ENCODE measurements at places on chromosomes 3 and 15.

DNA sequence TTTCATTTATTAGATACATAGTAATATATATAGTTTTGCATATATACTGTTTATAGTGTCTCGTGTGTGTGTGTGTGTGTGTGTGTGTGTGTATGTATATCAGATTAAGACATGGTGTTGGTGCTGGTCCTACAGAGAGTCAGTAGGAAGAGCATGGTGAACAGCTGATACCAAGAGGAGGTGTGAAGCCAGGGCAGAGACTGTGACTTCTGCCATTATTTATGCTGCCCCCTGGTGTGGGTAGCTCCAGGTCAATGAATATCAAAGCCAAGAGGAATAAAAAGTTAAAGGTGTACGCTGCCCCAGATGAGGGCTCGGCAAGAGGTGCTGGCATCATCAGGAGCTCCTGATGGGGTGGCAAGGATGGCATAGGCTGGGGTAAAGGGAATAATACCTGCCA, 299.5 kb upstream of the RASGRP1 start:
- no peak for DNase-seq

DNA sequence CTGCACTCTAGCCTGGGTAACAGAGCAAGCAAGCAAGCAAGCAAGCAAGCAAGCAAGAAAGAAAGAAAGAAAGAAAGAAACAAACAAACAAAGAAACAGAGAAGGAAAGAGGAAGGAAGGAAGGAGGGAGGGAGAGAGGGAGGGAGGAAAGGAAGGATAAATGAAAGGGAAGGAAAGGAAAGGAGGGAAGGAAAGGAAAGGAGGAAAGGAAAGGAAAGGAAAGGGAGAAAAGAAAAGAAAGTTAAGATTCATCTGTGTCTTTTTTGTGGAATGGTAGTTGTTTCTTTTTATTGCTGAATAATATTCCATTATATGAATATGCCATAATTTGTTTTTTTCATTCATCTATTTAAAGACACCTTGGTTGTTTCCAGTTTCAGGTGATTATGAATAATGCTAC, 506.9 kb upstream of the NAALADL2 start:
- DNase-seq = no peak

- no peak for DNase-seq
Measured at GRCh38 chr3:25581823-25582222, 82.9 kb downstream of the TOP2B start.

GRCh38 chr3:57917601-57918000, 90.6 kb upstream of the FLNB start:
- no peak for DNase-seq

DNA sequence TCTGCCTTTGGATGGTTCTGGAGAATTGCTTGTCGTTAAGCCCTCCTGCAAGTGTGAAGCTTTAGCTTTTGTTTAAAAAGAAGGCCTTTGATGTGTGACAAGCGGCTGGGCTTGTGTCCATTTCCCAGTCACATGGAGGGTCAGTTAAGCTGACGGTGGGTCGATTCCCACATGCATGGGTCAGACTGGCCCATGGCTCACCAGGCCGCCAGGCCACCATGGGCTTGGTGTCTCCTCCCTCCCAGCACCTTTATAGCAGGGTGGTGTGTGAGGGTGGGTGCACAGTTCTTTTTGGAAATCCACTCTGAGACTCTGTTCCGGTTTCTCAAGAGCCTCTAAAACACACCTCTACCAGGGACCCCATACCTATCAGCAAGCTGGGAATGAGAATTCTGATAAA, 67.2 kb downstream of the SCN5A start:
- no peak for DNase-seq

DNA sequence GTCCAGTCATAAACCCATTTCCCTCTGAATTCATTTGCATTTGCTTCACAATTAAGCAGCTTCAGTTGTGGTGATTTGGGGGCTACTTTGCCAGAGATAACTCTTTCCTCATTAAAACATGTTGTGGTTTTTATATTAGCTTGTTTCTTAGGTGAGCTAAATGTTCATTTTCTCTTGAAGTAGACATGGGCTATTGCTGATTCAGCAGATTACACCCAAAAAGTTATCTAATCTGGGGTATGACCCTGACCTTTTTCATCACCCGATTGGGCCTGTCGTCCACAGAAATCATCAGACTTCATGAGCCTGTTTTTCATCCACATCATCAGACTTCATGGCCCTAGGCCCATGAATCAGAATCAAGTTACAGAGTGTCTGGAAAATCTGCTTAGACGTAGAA, 97.5 kb upstream of the KLHL25 start:
- DNase-seq = no peak

GRCh38 chr3:156176629-156177210, 56.3 kb downstream of the KCNAB1 start:
- no peak for DNase-seq

DNA sequence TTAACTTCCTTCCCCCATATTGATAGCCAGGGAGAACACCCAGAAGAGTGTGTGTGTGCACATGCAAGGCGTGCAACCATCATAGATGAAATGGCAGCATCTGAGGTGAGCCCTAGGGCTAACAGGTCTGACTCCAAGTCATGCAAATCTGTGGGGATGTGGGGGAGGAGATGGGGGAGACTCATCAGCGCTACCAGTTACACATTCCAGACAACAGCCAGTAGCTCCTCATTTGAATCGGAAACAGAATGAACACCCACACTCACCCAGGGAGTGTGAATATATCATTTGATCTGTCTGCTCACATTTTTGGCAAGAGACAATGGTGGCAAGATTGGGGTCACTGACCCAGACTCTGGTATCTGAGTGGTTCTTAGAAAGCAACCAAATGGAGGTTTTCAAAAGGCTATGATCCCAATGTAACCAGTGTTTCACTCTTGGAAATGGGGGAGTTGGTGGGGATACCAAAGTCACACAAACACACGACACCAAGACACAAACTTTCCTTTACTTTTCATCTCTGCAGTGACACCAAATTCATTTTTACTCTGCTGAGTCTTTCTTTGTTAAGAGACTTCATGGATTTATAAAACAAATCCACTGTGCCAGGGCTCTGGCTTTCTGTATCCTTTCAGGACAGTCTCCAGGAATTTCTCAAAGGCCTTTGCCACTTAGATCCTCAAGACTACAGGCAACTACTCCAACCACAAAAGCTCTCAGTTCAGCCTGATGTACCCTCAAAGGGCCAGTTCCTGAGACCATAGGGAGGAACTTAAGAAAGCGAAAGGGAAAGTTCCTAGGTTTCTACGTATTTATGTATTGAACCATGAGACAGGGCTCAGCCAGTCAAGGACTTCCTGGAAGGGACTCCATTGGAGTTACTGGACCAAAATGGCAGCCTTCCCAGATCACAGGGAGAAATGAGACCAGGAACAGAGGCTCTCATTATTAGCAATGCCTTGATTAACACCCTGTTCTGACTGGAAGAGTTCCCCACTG, 2.2 kb downstream of the CDCP1 start:
- no peak for DNase-seq

DNA sequence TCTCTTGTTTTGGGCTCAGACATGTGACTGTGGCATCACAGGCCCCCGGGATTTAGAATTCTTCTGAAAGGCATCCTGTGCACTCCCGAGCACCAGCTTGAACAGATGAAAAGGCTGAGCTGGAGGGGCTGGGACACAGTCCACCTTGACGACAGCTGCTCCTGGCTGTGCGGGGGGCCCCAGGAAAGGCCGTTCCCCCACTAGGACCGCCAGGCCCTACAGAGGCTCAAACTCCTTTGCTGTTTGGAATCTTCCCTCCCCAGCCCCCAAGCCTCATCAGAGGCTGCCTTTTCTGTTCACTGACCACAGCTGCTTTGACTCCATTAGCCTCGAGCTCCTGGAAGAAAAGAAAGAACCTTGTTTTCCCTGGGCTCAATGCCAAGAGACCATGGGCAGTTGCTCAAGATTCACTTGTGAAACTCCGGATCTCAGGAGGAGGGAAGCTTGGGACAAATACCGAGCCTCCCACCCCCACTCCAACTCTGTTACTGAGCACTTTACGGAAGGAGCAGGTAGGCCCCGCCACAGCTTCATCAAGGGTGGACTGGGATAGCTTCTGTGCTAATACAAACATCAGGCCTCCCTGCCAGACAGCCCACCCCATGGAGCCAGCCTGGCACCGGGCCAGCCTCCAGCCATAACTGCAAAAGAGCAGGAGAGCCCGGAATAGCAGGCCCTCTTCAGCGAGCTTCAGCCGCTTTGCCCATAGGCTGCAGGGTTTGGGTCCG, 15.7 kb downstream of the CIDEC start:
- DNase-seq = peak; percentile 55

- DNase-seq = no peak
Measured at GRCh38 chr3:124780356-124780755, 50.1 kb downstream of the UMPS start.

- DNase-seq = no peak
Measured at GRCh38 chr3:12005951-12006625, 1.9 kb downstream of the SYN2 start.

DNA sequence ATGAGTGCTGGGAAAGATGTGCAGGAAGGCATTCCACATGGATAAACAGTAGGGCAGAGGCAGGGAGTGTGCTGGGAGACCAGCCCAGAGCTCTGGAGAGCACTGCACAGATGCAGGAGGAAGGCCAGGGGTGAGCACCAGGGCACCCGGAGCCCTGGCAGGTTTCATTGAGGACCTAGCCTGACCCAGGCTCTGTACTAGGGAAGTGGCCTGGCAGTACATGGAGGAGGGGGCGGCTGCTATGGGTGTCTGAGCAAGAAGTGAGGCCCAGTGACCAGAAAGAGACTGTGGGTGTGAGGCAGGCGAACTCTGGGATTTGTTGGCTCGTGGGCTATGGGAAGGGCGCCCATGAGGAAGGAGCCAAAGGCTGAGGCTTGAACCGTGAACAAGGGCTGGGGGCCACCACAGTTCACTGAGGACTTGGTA, 139.1 kb downstream of the DNAJB8 start:
- no peak for DNase-seq

DNA sequence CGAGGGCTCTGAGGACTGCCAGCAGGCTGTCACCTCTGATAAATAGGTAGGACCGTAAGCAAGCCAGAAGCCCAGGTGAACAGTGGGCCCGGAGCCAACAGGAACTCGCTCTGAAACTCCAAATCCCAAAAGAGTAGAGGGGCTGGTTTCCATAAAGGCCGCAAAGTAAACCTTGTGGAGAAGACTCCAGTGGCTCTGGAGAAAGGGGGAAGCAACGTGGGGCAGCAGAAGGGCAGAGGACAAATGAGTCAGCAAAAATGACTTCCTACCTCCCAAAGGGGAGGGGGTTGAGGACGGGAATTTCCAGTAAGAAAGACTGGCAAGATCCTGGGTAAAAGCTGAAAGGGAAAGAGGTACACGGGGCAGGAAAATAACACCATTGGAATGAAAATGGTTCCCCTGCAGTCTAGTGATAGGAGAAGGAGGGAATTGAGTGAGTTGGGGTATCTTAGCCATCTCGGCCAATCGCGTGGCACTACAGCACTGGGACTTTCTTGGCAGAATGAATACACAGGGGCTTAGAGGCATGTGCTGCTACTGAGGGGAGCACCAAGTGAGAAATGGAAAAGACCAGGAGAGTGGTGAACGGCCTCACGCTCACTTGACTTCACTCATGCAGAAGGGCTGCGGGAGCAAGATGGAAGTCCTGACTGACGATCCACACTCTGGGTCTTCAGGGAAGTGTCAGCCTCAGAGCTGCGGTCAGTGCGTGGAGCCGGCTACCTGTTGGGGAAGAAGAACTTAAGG, 33.2 kb downstream of the BMF start:
- no peak for DNase-seq

DNA sequence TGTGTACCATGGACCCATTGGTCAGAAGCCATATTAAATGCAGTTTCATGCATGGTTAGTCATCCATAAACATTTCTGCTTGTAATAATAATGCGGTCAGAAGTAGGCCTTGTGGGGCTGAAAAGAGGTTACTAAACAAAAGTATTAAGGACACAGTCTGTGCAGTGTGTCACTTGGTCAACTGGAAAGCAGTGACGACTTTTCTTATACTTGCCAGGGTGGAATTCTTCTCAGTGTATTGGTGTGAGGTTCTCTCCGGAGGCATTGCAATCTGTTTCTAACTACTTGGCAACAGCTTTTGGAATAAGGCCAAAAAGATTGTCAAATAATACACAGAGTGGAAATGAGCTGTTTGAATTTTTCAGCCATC, 46.8 kb downstream of the CHL1 start:
- no peak for DNase-seq

Measured in NCI-H2227 treated with DMSO at 0.1 percent for 48 hours (cell line).